Calu3 (cell line): ENCODE measurements at places on chromosomes 6 and 20.

DNA sequence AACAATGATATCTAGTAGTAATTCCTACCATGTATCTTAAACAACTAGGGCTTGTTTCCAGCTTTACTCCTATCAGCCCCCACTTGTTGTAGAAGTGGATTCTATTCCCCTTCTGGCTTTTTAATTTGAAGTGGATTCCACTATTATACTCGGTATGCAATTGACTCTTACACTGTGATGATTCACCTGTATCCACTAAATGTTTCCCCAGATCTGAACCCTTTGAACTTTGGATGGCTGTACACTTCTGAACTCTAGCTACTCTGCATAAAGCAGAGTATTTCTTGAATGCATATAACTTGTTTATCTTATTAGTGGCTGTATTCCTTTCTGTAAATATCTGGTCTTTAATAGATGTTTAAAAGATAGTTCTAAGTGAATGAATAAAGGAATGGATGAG, 538.4 kb upstream of the NRSN1 start:
- DNase-seq: no peak

GRCh38 chr6:47483853-47484546, 6.4 kb downstream of the CD2AP start:
- no peak for DNase-seq

DNA sequence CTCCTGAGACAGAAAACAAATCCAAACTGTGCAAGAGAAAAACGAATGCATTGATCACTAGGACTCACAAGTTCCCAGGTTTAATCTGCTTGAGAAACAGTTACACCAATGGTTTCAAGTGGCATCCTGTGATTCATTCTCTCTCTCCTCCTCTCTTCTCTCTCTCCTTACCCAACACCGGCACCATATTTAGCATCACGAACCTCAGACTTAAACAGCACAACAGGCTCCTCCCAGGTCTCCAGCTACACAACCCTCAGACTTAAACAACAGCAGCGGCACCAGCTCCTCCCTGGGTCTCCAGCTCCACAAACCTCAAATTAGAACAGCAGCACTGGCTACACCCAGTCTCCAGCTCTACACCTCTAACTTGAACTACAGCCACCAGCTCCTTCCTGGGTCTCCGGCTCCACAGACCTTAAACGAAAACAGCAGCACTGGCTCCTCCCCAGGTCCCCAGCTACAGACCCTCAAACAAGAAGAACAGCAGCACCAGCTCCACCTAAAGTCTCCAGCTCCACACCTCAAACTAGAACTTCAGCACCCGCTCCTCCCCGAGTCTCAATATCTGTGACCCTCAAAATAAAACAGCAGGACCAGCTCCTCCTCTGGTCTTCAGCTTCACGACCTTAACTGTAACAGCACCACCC, 355.9 kb downstream of the PREX1 start:
- DNase-seq: no peak

DNA sequence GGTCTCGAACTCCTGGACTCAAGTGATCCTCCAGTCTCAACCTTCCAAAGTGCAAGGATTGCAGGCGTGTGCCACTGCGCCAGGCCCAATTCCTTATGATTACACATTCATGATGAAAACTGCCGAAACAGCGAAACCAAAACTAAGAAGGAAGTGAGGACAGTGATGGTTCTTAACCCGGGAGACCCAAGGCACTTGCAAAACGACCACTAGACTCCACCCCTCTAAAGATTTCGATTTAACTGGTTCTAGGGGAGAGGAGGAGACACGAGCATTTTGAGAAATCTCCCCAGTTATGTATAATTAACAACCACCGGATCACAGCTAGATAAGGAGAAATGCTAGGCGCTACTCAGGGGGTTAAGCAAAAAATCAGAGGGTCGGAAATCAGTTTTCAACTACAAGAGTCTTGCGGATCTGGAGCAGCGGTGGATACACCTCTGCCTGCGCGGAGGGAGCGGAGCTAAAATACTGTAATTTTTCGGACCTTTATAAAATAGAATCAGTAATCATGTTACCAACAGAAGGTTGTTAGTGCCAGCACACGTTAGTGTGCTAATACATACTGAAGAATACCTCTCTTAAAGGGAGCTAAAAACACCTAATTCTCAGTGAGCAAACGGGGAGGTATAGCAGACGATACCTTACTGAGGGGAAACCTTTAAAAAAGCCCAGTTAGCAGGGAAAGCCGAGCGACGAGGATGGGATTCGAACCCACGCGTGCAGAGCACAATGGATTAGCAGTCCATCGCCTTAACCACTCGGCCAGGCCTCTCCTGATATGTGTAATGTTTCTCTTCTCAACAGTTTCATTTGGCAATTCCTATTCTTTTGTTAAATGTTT, 60.0 kb upstream of the BTN3A2 start:
- DNase-seq: peak; percentile 47

DNA sequence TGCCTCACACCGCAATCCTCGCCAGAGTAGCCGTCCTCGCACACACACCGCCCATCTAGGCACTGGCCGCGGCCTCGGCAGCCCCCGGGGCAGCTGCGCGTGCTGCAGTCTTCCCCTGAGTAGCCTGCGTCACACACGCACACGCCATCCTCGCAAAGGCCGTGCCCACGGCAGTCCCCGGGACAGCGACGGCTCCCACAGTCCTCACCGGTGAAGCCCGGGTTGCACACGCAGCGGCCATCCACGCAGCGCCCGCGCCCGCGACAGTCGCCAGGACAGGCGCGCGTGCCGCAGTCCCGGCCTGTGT, 13.1 kb downstream of the TNXB start:
- DNase-seq: no peak
